Activated CD4-positive, alpha-beta T cell treated with anti-CD3 and anti-CD28 coated beads for 24 hours (primary cell): ENCODE measurements at places on chromosomes 12 and 14.

- DNase-seq, result no peak
Measured at GRCh38 chr12:3123729-3124128, 46.5 kb downstream of the TSPAN9 start.

DNA sequence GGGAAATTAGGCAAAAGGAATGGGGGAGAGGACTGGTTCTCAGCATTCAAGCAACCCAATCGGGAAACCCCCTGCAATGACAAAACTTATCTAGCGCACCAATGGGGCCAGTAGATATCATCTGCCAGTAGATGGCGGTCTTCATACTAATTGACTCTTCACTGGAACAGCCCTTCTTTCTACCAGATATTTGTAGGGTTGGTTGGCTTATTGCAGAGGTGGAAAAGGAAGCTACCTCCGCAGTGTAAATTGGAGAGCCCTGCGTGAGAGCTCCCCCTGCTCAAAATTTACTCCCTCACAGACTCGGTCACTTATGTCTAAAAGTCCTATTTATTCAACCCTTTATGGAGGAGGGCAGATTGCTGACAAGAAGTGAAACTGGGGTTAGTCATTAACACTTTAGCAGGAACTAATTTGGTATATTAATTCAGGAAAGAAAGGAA lies 166.1 kb upstream of the CCND2 start:
- no peak for DNase-seq

DNA sequence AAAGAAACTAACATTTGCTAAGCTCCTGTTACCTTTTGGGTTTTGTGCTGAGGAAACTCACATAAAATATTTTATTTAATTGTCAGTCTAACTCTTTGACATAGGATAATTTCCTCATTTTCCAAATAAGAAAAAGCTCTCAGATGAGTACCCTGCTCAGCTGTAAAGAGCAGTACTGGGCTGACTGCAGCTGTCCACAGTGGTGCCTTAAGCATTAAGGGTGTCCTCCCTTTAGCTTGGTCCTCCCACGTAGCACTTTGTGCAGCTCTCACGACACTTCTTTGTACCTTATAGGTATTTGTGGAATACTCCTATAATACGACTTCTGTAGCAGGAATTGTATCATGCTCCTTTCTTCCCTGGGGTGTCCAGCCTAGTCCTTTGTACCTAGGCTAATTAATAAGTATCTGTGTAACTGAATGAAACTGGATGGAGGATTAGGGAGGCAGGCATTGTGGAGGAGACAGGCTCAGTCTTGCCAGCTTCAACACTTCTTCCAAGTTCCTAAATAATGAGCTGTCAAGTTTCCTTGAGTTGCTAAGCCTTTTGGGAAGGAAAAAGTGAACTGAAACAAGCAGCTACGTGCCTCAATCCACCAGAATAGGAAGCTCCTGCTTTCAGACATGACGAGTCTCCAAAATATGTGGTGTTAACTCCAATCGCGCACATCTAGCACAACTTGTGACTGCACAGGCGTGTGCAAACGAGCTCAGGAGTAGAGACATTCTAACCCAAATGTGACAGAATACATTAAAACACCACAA lies 123.0 kb downstream of the SLC38A4 start:
- no peak for DNase-seq

DNA sequence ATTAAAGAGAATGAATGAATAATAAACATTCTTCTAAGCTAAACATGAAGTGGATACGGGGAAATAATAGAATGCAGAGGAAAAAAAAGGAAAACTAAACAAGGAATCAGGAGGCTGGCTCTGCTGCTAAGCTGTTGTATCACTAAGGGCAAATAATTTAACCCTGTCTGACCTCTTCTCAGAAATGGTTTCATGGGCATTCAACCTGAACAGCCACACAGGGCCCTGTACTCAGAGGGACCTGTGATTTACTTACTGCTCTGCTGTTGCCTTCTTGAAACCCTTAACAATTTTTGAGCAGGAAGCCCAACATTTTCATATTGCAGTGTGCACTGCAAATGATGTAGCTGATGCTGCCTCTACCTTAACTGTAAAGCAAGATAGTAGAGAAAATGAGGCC lies 14.2 kb upstream of the PLEKHA5 start:
- DNase-seq, result no peak

GRCh38 chr12:17976202-17976601 lies 113.8 kb downstream of the RERGL start:
- DNase-seq, result no peak

- DNase-seq, result no peak
Measured at GRCh38 chr12:30525171-30525570, 170.5 kb downstream of the IPO8 start.

GRCh38 chr12:130081117-130081805 lies 81.0 kb upstream of the FZD10 start:
- DNase-seq, result no peak

- no peak for DNase-seq
Measured at GRCh38 chr12:1618489-1618888, 10.5 kb upstream of the WNT5B start.

- DNase-seq, result no peak
Measured at GRCh38 chr12:3222979-3223378, 145.8 kb downstream of the TSPAN9 start.

GRCh38 chr14:91230397-91231035 lies 14.0 kb downstream of the GPR68 start:
- DNase-seq, result no peak
